ENCODE measurements at places on chromosomes 1 and 21.

DNA sequence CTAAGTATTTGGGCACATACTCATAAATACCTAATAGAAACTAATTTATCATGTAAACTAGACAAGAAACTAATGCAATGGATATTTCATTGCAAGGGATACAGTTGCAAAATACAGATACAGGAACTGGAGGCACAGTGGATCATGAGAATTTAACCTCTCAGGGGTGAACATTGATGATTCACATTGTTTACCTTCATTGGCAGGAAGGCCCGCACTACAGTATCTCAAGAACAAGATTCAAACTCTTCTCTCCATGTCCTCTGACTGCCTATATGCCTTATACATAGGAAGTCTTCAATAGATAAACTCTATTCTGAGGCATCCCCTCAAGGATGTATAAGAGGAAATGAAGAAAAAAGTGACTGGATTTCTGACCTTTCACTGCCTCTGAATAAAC lies 18.4 kb upstream of the PTBP2 start:
- no peak for DNase-seq

- DNase-seq: no peak
Measured at GRCh38 chr1:227753999-227754711, 18.9 kb downstream of the SNAP47 start.

- DNase-seq: no peak
Measured at GRCh38 chr1:13893409-13893821, 193.4 kb downstream of the PRDM2 start.

- no peak for DNase-seq
Measured at GRCh38 chr21:42986125-42986783, 11.9 kb downstream of the PKNOX1 start.

DNA sequence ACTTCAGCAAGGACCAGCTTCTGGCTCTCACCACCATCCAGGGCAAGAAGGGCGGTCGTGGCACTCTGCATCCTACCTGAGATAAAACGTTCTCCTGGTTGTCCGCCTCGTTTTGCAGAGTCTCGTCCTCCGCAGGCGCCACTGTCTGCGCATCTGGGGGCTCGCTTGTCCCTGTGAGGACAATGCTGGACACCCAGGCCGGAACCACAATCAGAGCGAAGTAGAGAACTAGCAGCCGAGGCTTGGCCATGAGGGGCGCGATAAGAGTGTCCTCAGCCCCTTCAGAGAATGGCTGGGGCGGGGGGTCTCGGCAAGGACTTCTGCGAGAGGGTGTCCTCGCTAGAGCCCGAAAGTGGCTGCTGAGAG lies 505 bp downstream of the OLFML2B start:
- DNase-seq: no peak

DNA sequence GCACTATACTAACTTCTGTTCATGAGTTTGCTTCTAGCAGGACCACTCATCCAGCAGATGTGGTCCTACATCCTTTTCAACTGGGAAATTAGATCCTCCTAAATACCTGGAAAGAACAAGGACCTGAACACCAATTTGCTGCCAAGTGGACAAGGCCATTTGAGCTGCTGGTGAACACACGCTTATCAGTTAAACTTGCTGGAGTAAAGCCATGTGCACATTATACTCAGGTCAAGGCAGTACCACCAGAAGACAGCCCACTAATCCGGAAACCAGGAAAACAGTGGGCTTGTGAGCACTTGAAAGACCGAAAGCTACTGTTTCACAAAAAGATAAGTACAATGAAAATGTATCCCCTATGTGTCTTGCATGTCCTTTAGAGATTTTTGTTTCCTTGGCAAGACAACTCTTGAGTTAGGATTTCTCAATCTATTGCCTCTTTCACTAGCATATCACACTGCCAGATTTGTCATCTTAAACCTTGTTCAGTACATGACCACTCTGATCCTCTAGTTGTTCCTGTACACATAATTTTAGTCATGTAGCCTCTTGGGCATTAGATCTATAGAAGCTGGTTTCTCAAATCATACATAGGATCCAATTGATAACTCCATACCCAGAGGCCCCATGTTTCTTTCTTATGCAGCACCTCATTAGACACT lies 4.5 kb upstream of the REN start:
- DNase-seq: no peak

- DNase-seq: no peak
Measured at GRCh38 chr21:34797921-34798535, 129.2 kb downstream of the CLIC6 start.

DNA sequence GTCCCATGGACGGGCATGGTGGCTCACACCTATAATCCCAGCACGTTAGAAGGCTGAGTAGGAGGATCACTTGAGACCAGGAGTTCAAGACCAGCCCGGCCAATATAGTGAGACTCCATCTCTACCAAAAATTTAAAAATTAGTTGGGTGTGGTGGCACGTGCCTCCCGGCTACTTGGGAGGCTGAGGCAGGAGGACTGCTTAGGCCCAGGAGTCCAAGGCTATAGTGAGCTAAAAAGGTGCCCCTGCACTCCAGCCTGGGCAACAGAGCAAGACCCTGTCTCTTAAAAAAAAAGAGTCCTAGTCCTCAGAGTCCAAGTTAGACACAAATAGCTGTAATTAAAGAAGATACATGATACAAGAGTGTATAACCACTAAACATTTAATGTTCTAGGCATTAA lies 20.1 kb downstream of the TRIT1 start:
- DNase-seq: no peak

DNA sequence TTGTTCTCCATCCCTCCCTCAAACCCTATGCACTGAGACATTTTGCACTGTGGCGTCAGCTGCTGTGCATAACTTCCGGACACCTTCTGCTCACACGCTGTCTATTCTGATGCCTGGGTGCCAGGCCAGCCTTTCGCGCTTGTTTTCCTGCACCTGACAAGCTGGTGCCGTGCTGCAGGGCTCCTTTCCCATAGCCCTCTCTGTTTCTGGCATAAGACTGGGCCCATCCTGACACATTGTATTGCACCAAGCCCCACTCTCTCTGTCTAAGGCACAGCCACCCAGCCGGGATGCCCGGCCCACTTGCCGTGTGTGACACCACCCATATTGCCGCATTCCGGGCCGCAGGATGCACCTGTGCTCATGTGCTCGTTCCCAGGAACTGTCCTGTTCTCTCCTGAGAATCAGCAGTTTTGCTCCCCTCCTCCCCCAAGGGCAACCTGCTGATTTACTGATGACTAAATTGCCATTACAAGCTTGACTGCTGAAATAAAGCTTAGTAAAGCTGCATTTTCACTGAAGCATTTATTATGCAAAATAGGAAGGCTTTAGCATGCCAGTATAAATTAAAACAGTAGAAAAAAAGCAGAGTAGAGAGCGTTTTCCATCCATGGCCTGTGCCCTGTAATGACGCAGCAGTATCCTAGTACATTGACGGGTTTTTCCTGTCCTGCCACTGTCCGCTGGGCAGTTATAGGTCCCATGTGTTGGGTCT lies 88.0 kb downstream of the CD247 start:
- DNase-seq: no peak

DNA sequence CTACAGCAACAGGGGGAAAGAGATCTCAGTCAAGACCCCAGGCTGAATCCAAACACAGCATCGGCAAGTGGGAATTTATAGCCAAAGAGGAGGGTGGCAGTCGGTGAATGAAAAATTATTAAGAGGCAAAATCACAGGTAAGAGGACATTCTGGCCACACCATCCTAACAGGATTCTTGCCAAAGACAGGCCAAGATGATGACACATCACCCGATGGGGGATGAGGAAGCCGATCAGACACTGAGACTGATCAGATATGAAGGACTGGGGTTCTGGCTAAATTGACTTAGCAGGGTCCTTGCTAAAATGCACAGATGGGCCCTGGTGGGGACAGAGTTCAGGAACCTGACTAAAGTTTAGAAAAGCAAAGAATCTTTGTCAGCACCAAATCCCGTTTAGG lies 402.2 kb downstream of the SMYD3 start:
- DNase-seq: no peak

All from activated T-cell treated with anti-CD3 and anti-CD28 coated beads, Interleukin-2, amount 50 U/mL, for 72 hours (primary cell).